Activated CD4-positive, CD25-positive, alpha-beta regulatory T cell (primary cell): ENCODE measurements at places on chromosomes 1 and 21.

- no peak for DNase-seq
Measured at GRCh38 chr1:98323388-98323787, 338.1 kb upstream of the SNX7 start.

DNA sequence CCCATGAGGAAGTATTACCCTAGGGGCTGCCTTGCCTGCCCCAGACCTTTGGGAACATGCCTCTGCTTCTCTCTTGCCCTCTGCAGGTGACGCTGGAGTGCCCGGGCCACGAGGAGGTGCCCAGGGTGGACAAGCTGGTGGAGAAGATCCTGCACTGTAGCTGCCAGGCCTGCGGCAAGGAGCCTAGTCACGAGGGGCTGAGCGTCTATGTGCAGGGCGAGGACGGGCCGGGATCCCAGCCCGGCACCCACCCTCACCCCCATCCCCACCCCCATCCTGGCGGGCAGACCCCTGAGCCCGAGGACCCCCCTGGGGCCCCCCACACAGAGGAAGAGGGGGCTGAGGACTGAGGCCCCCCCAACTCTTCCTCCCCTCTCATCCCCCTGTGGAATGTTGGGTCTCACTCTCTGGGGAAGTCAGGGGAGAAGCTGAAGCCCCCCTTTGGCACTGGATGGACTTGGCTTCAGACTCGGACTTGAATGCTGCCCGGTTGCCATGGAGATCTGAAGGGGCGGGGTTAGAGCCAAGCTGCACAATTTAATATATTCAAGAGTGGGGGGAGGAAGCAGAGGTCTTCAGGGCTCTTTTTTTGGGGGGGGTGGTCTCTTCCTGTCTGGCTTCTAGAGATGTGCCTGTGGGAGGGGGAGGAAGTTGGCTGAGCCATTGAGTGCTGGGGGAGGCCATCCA, 7.8 kb upstream of the HTR6 start:
- DNase-seq: no peak

DNA sequence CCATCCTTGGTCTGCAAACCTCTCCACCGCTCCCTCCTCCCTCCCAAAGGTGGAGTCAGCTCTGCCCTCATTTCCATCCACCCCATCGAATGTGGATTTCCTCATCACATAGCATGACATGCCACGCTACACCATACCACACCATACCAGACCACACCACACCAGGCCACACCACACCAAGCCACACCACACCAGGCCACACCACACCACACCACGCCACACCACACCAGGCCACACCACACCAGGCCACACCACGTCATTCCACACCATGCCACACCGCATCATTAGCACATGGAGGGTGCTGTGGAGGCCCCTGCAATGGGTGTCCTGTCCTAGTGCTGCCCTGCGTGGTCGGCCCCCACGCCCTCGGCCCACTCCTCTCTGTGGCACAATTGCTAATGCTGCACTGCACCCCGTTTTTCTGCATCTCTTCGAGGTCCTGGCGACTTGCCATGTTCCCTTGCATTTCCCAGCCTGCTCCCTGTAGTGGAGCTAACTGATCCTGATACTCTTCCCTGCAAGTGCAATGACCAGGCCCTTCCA, 11.3 kb downstream of the DFFB start:
- DNase-seq: no peak

GRCh38 chr1:88175120-88175630, 508.9 kb upstream of the PKN2 start:
- no peak for DNase-seq

DNA sequence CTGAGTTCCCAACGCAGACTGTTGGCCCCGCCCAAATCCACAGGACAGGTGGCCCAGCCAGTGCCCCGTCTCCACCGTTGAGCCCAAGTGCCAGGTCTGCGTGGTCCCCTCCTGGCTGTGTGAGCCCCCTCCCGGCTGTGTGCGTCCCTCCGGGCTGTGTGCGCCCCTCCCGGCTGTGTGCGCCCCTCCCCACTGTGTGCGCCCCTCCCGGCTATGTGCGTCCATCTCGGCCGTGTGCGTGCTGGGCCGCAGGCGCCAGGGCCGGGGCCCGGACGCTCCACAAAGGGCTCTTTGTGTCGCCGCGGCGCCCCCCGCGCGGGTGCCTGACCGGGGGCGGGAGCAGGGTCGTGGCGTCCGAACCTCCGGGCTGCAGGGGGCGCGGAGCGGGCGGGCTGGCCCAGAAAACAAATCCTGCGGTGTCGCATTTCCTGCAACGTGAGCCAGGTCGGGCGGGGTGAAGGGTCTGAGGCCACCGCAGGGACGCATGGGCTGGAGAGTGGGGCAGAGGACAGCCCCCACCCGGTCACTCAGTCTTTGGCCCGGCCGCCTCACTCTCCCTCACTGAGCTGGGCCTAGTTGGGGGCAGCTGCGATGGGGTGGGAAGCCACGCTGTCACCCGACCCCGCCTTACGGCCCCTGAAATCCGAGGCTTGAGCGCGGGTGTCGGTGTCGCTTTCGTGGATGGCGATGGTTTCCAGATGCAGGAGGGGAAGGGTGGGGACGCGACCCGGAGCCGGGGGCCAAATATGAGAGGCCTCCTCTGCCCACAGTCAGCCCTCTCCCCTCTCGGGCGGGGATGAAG, 18.8 kb downstream of the TNFRSF25 start:
- no peak for DNase-seq

DNA sequence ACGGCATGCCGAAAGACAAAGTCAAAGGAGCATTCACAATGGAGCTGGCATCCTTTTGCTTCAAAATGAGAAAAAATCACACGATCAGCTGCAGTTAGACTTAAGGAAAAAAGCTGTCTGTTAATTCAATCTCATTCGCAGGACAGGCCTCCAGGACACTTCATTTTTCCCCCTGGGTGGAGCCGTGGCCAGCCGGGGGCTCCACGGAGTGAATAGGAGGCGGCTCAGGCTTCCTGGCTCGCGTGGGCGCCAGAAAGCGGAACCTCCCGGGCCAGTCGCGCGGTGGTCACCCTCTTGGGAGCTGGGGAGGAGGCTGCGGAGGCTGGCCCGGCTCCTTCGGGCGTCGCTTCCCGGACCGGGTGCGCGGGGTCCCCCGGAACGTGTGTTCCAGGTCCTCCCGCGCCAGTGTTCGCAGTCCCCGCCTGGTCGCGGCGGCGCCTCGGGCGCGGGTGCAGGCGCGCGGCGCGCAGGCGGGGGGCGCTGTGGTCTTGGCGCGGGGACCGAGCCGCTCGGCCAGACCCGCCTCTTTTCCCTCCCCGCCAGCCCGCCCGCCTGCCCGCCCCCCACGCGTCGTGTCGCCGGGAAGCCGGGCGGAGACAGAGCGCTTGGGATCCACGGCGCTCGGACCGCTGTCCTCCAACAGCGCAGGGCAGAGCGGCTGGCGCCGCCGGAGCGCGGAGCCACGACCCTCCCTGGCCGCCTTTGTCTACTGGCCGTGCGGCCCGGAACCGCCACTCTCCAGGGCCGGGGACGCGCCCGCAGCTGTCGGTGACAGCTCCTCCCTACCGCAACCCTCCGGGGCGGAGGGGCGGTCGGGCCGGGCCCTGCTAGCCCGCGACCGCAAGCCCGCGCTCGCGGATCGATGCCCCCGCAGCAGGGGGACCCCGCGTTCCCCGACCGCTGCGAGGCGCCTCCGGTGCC, at the start of gene RHOU:
RHOU (plus strand) TSS at position 599 of the 921 bp plus-strand sequence; CDS start at position 863, 264 bp downstream.
- no peak for DNase-seq

DNA sequence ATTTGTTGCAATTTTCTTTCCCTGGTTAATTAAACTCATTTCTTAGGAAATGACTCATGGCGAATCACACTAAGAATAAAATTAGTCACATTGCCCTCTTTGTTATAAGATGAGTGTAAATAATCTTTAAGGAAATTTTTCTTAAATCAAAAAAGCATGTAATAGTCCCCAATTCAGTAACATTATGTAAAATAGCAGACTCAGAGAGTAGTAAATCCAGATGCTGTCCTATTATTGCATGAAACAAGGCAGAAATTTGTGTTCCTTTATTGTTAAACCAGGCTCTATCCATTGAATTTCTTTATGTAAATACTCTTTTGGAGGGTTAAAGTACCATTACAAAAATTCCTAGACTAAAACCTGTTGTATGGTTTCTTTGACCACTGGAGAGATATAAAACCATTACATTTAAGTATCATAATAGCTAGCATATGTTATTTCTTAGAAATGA, 154.5 kb upstream of the C1orf87 start:
- DNase-seq: no peak

DNA sequence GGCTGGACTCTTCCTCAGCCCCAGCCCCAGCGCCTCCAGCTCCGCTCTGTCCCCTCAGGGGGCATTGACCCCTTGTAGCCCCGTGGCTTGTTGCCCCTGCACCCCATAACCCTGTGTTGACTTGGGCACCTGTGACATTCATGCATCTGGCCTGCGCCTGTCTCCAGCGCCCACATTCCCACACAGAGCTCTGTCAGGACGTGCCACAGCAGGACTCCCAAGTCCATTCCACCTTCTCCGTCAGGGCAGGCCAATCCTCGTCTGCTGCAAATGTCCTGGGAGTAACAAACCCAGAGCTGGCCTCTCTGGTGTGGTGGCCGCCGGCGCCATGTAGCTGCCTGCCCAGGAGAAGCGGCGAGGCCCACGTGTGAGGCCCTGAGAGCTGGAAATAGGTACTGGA, 60.6 kb downstream of the AGPAT3 start:
- DNase-seq: no peak

DNA sequence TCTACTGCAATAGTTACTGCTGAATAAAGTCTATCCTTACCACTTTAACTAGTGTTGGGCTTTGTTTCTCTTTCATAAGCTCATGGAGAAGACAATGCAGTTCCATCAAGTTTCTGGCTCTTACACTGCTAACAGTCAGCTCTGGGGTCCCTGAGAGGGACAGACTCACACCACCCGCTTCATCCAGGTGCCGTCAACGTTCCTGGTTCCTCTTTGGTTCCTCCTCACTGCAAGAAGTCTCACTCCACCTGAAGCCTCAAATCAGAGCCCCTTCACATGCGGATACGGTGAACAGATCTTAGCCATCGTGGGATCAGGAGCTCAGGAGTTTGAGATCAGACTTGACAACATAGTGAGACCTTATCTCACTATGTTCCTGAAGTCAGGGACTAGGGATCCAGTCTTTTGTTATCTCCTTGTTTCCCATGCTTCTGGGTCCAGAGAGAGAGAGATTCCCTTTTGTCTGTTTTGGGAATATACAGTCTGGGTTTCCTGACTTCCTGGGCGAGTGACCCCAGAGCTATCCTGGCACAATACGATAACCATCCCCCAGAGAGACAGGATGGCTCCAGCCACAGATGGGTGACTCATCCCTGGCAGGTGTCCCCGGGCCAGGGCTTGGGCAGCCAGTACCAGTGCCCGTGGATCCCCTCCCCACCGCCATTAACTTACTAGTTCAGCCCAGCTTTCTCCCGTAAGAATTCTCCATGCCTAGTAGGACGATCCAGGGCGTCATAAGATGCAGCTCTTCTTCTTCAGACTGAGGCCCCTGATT, 14.3 kb upstream of the PCP4 start:
- no peak for DNase-seq

DNA sequence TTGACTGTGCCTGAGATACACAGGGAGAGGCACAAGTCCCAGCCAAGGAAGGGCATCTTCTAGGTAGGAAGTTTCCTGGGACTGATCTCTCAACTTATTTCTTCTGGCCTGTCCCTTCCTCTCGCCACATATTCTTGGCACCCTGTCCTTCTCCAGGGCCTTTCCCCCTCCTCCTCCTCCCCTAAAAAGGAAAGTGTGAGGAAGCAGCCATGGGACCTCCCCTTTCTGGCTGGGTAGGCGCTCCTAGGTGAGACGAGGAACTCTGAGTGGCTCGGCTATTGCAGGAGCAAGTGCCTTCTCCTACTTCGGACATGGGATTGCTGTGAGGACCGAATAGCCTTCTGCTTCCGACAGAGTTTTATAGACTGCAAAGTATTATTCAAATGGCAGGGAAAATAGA, 15.5 kb upstream of the MTARC2 start:
- no peak for DNase-seq

GRCh38 chr21:29394051-29394450, 95.3 kb downstream of the BACH1 start:
- no peak for DNase-seq

- DNase-seq: no peak
Measured at GRCh38 chr1:202967684-202968281, 726 bp upstream of the CYB5R1 start.

GRCh38 chr1:85201340-85202091, 700 bp upstream of the SYDE2 start:
- DNase-seq: peak; percentile 23

- DNase-seq: no peak
Measured at GRCh38 chr1:221087919-221088318, 208.7 kb downstream of the HLX start.

DNA sequence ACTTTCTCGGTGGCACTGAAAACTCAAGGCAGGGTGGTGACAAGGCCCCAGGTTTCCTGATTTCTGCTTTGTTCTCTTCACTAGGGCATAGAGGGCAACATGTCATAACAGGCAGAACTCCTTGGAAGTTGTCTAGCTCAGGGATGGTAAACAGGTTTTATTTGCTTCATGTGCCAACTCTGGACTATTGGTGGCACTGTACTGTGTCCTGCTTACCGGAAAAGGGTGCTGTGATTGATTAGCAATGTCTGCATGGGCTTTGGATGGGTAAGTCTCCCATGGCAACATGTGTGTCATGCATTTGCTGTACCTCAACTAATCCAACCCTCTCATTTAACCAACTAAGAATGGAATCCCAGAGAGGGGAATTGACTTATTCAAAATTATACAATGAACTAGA, 70.7 kb upstream of the USP24 start:
- DNase-seq: no peak

GRCh38 chr1:8370046-8370881, 52.4 kb downstream of the SLC45A1 start:
- DNase-seq: no peak

DNA sequence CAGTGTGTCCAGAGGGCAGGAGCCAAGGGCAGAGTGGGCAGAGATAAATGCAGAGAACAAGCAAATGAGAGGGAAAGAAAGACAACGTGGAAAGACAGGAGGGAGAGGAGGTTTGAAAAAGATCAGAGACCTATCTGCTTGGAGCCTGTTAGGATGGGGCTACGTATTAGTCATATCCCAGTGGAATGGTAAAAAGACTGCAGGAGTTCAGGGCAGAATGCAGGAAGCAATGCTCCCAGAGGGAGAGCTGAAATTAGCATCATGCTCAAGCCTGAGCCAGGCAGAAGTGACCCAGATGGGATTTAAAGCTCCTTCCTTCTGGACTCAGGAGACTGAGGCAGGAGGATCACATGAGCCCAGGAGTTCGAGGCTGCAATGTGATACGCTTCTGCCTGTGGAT, 261.3 kb upstream of the CHRM3 start:
- no peak for DNase-seq

DNA sequence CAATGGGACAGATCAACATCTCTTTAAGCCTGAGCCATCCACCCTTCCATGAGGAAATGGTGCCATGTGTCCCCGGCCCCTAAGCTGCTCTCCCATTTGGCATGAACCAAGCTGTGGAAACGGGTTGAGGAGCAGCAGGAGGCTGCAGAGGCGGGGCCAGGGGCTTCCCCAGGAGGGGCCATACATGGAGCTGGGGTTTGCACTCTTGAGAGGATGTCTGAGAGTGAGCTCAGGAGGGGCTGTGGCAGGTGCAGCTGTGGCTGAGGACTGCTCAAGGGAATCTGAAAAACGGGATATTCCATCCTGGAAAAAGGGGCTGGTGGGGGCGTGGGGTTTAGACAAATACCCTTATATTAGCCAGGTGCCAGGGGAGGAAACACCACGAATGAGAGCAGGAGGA, 7.1 kb upstream of the CLEC20A start:
- DNase-seq: no peak

- DNase-seq: no peak
Measured at GRCh38 chr1:107867897-107868296, 97.1 kb downstream of the VAV3 start.
